ENCODE measurements at places on chromosomes 7 and 10. TPM values are rescaled to one million over a fixed set of nuclear protein-coding genes. Genes with fewer than 3 reads are reported as not detected.

Gene SLC18A3
- not detected for total RNA-seq

Gene DNAJC12
- 23.3 TPM for total RNA-seq

Gene NODAL
- total RNA-seq = 0.43 TPM

Gene TAS2R4
- total RNA-seq = 8.2 TPM

Gene PNLIPRP2
- not detected for total RNA-seq

Gene GPR158
- 2.0 TPM for total RNA-seq

Gene HEPACAM2
- total RNA-seq = 2.7 TPM

- no peak overlapping the region for H3K4me3 ChIP-seq
- H3K4me1 ChIP-seq = no peaks in the 10 kb centered on the region
- H3K27me3 ChIP-seq = no peaks in the 10 kb centered on the region
- H3K27ac ChIP-seq = no peak overlapping the region
- no peak for DNase-seq
Observed at GRCh38 chr10:51867956-51868355, 168.6 kb upstream of the CSTF2T start.

- no peaks in the 10 kb centered on the region for H3K27me3 ChIP-seq
- no peaks in the 10 kb centered on the region for H3K4me1 ChIP-seq
- no peak overlapping the region for H3K27ac ChIP-seq
- no peak for DNase-seq
- no peaks in the 10 kb centered on the region for H3K36me3 ChIP-seq
Observed at GRCh38 chr7:77770316-77770715, 27.9 kb downstream of the TMEM60 start.

GRCh38 chr10:68302871-68303270 is 29.0 kb upstream of the HNRNPH3 start:
- H3K4me1 ChIP-seq = no peaks in the 10 kb centered on the region
- DNase-seq = no peak
- no peaks in the 10 kb centered on the region for H3K36me3 ChIP-seq
- no peaks in the 10 kb centered on the region for H3K27me3 ChIP-seq
- no peak overlapping the region for H3K27ac ChIP-seq
- no peak overlapping the region for H3K4me3 ChIP-seq

GRCh38 chr10:60006062-60006461 is 99.7 kb upstream of the CCDC6 start:
- H3K4me1 ChIP-seq = no peaks in the 10 kb centered on the region
- no peak for DNase-seq
- no peaks in the 10 kb centered on the region for H3K27me3 ChIP-seq
- no peak overlapping the region for H3K4me3 ChIP-seq

DNA sequence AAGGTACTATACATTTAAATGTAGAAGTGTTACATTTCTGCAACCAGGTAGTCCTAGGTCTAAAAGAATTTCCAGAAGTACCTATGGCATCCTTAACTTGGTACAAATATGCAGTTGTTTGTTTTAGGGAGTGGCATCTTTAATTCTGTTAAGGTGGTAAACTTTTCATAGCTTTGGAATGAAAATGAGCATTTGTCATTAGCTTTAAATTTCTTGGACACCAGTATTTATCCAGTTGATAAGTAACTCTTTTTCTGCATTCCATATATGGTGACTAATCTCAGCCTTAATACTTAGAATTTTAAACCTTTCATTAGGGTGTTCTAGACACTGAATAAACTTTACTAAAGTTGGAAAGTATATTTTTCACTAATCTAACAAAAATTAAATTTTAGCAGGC is 10.8 kb downstream of the SLF2 start:
- no peak overlapping the region for H3K4me3 ChIP-seq
- H3K27ac ChIP-seq = no peak overlapping the region
- H3K36me3 ChIP-seq = no peaks in the 10 kb centered on the region
- H3K4me1 ChIP-seq = peaks cover 4% of the 10 kb centered on the region
- DNase-seq = no peak
- no peaks in the 10 kb centered on the region for H3K27me3 ChIP-seq

GRCh38 chr10:73641328-73642060 is at the start of gene MYOZ1:
TSS of gene MYOZ1 (minus strand) at chr10:73641474. CDS start at chr10:73640017, 1,457 bp downstream.
- H3K27ac ChIP-seq = no peak within 1 kb of the TSS
- no peak for DNase-seq
- H3K4me1 ChIP-seq = no peaks in the 10 kb centered on the region
- H3K4me3 ChIP-seq = no peak within 1 kb of the TSS
- H3K27me3 ChIP-seq = no peaks in the 10 kb centered on the region
- H3K36me3 ChIP-seq = no peaks in the 10 kb centered on the region

GRCh38 chr7:73451780-73452398 is 18.3 kb downstream of the FZD9 start:
- no peaks in the 10 kb centered on the region for H3K27me3 ChIP-seq
- H3K27ac ChIP-seq = no peak overlapping the region
- H3K36me3 ChIP-seq = no peaks in the 10 kb centered on the region
- no peak overlapping the region for H3K4me3 ChIP-seq
- H3K4me1 ChIP-seq = no peaks in the 10 kb centered on the region
- DNase-seq = no peak

DNA sequence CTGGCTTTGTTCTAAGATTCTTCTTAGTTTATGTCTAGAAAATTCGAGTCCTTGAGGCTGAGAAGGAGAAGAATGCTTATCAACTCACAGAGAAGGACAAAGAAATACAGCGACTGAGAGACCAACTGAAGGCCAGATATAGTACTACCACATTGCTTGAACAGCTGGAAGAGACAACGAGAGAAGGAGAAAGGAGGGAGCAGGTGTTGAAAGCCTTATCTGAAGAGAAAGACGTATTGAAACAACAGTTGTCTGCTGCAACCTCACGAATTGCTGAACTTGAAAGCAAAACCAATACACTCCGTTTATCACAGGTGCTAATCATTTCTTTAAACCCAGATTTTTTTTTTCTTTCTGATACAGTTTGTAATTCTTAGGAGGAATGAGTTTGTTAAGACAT is 6.7 kb downstream of the CEP55 start:
- DNase-seq = no peak
- H3K27me3 ChIP-seq = no peaks in the 10 kb centered on the region
- no peak overlapping the region for H3K27ac ChIP-seq
- H3K36me3 ChIP-seq = no peaks in the 10 kb centered on the region

DNA sequence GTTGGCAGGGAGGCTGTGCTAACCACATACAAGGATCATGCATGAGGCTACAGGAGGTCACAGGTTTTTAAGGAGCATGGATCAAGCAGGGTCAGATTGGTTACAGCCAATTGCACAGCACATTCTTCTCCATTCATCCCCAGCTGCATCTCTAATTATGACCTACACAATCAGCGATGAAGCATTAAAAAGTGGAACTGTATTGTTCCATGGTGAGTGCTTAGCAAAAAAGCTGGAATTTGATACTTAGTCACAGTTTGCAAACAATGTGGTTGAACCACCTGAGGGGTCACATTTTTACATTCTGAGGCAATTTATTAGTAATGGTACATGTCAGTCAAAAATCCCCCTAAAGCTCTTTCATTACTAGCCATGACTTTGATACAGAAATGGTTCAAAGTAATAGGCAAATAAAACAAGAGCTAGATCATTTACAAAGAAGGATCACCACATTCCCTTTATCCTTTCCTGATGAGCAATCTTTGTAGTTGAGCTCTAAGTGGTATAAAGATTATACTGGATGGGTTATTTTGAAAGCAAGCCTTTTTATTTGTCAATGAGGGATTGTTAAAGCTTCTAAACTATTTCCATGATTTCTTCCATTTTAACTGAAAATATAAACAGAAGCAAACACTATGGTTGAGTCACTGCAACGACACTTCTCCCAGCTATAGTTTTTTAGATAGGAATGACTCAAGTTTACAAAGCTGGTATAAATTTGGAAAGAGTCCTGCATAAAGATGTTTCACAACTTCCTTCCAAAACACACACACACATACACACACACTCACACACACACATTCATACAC is 217.8 kb upstream of the SEMA3A start:
- DNase-seq = no peak
- H3K27me3 ChIP-seq = no peaks in the 10 kb centered on the region
- H3K27ac ChIP-seq = no peak overlapping the region
- H3K36me3 ChIP-seq = no peaks in the 10 kb centered on the region
- no peak overlapping the region for H3K4me3 ChIP-seq

GRCh38 chr10:130751851-130752250 is 559.7 kb downstream of the TCERG1L start:
- no peaks in the 10 kb centered on the region for H3K4me1 ChIP-seq
- no peaks in the 10 kb centered on the region for H3K36me3 ChIP-seq
- no peak for DNase-seq
- no peak overlapping the region for H3K27ac ChIP-seq

DNA sequence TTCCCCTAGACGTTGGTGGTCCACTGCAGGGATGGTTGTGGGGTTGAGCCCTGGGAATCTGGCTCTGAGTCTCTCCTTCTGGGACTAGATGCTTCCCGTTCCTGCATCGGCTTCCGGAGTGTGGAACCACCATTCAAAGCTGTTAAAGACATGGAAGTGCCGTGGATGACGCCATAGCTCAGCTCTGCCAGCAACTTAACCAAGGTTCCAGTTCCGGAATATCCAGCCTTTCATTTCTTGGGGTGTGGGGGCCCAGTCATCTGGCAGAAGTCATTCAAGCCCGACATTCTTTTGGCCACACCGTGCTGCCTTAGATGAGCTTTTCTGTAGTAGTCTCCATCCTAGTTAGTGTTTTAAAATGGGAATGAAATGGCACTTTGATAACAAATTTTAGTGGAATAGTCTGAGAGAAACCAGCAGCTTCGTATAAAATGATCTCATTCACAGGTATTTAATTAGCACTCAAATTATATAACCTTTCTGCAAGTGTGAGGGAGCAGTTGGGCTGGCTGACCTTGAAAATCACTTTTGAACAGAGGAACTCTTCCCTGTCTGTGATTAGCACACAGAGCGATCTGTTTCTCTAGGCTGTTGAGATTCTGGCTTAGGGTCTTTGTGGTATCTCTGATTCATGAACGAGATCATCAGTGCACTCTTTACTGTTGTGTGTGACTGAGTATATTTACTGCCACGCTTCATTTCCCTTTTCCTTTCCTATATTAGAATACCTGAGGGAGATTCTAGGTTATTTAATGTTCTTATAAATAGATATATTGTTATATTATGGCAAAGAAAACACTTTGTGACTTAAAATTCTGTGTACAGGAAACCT is 19.9 kb downstream of the LMTK2 start:
- H3K4me3 ChIP-seq = no peak overlapping the region
- no peak for DNase-seq
- H3K4me1 ChIP-seq = peaks cover 18% of the 10 kb centered on the region

GRCh38 chr7:150824379-150825177 is 24.0 kb downstream of the TMEM176A start:
- peak; percentile 83 for DNase-seq
- H3K27me3 ChIP-seq = no peaks in the 10 kb centered on the region
- no peak overlapping the region for H3K27ac ChIP-seq
- no peaks in the 10 kb centered on the region for H3K4me1 ChIP-seq

DNA sequence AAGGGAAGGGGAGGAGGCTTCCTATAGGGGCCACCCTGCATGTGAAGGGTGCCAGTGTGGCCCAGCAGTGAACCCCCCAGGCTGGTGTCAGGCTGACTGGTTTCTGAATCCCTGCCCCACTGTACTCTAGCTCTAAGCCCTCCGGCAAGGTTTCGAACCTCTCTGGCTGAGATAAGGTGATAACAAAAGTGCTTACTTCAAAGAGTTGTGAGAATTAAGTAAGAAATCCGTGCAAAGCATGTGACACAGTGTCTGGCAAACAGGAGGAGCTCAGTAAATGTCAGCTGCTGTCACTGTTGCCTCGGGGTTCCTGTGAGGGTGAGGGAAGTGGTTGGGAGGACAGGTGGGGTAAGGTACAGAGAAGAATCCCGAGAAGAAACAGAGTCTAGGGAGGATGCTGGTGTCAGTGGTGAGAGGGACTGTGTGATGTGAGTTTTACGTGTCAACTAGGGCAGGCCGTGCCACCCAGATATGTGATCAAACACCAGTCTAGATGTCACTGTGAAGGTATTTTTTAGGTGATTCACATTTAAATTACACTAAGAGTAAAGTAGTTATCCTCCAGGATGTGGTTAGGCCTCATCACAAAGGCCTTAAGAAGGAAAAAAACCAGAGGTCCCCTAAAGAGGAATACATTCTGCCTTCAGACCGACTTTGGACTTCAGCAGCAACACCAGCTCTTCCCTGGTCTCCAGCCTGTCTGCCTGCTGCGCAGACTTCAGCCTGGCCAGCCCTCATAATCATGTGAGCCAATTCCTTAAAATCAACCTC is 64.4 kb downstream of the BPGM start:
- no peaks in the 10 kb centered on the region for H3K27me3 ChIP-seq
- no peaks in the 10 kb centered on the region for H3K4me1 ChIP-seq

DNA sequence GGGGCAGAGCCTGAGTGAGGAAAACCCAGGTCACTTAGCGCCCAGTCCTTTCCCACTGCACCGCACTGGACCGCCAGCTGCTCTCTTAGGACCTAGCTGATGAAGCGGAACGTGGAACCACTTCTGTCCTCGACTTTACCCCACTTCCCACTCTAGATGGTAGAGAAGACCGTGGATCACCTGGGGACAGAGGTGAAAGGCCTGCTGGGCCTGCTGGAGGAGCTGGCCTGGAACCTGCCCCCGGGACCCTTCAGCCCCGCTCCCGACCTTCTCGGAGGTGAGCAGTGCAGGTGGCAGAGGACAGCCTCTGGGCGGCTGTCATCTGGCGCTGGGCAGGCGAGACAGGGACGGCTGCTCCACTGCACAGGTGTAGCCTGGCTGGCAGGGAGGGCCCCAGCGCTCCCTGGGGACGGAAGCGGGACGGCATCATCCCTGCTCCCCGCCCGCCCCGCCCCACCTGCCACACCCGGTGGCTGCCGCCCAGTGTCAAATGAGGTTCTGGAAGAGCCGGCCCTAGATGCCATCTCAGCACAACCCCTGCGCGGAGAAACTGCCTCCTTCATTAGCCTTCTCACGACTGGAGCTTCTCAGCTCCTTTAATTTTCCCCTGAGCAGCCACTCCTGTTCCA is 11.7 kb downstream of the PLAC9 start:
- no peaks in the 10 kb centered on the region for H3K27me3 ChIP-seq
- H3K4me1 ChIP-seq = peaks cover 14% of the 10 kb centered on the region
- no peak overlapping the region for H3K27ac ChIP-seq
- no peak for DNase-seq

DNA sequence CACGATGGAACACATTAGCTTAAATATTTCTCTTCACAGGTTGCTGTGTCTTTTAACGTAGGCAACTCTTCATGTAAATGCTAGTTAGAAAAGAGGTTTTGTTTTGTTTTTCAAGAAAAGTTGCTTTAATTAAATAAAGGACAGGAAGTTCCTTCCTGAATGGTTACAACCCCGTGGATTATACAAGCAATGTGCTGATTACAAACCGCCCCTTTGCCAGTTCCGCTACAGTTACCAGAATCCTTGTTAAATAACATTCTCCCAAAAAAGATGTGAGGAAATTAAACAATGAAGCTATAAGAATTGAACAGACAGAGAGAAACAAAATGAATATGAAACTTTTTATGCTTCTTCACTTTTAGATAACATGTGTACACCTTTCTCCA is 75.1 kb downstream of the LYZL2 start:
- H3K27me3 ChIP-seq = no peaks in the 10 kb centered on the region
- peak; percentile 40 for DNase-seq
- H3K27ac ChIP-seq = peak overlapping the region; percentile 84
- H3K4me3 ChIP-seq = peak overlapping the region; percentile 14
- peaks cover 22% of the 10 kb centered on the region for H3K4me1 ChIP-seq

Data from testis (tissue), 5 donors.